ENCODE measurements at places on chromosomes 2 and 18.
A peak's percentile ranks its signal among the peaks of the same experiment; 100 is the strongest.

GRCh38 chr2:74556159-74556558 is 1.6 kb downstream of the DOK1 start:
- no peak for DNase-seq

DNA sequence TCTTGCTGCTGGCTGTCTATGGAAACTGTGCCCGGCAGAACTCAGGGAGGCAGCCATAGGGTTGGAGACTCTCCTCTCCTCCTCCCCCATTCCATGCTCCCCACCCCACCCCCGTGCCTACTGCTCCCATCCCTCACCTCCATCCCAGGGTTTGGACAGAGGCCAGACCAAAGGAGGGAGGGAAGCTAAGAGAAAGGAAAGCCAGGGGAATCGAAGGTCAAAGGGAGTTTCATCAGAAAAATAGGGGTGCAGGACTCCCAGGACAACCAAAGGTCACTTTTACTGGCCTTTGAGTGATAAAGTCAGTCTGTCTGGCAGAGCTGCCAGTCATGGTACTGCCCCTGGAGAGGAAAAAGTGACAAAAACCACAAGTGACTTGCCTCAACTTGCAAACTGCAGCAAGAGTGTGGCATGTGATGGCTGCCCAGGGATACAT is 187.3 kb upstream of the CTAGE1 start:
- no peak for DNase-seq

GRCh38 chr18:62420513-62421209 is 95.6 kb downstream of the TNFRSF11A start:
- no peak for DNase-seq

DNA sequence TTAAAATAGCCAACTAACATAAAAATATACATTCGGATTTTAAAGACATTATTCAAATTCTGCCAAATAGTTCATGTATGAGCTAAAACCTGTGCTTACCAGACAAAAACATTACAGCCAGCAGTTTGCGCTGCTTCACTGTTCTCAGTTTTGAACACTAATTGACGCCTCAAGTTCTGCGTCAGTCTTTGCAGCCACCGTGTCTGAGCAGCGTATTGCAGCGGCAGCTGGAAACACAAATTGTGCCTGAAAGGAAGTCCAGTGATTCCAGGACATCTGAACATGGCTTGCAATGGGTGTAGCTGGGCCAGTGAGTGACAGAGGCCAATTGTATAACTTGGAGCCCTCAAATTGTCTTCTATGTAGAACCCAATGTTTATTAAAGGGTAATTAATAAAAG is 267.6 kb downstream of the TFCP2L1 start:
- no peak for DNase-seq

- no peak for DNase-seq
These were observed 171.8 kb downstream of the PTGR3 start for GRCh38 chr18:75036917-75037688.

- DNase-seq, result no peak
These were observed 177.5 kb downstream of the INO80D start for GRCh38 chr2:205908212-205909183.

DNA sequence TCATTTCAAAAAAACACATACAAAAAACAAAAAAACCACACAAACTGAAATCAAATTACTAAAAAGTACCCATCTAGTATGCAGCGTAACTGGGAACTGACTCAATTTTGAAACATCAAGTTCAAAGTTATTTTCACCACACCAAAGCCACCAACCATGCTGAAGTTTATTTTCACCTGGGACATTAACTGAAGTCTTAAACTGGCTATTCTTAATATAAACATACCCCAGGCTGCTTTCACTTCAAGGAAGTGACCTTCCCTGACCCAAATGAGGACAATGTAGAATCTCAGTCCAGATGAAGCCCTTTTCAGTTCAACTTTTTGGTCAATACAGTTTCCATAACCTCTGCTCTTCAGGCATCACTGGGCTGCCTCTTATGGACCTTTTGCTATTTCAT is 84.6 kb downstream of the PIGN start:
- DNase-seq, result no peak

DNA sequence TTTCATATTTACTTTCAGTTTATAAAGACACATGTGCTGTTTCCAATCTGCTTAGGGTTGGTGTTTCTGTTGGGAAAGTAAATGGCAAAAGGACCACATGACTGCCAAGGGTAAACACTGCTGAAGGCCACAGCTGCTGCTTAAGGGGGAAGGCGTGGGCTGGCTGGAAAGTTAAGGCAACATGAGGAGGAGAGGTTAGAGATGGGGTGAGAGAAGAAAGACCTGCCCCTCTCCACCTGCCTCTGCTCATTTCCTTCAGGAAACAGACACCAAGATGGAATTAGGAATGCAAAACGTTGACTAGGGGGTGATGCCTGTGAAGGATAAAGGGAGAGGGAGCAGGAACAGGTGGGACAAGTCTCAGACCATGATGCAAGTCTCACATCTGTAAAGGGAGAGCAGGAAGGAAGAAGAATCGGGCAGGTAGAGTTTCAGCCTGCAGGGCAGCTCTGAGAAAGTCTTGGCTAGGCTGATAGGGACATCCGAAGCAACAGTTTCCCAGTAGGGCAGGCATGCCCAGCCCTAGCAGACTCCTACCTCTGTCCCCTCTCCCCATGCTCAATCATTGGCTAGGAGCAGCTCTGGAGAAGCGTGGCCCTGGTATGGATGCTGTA is 86.0 kb downstream of the CDC42EP3 start:
- no peak for DNase-seq

DNA sequence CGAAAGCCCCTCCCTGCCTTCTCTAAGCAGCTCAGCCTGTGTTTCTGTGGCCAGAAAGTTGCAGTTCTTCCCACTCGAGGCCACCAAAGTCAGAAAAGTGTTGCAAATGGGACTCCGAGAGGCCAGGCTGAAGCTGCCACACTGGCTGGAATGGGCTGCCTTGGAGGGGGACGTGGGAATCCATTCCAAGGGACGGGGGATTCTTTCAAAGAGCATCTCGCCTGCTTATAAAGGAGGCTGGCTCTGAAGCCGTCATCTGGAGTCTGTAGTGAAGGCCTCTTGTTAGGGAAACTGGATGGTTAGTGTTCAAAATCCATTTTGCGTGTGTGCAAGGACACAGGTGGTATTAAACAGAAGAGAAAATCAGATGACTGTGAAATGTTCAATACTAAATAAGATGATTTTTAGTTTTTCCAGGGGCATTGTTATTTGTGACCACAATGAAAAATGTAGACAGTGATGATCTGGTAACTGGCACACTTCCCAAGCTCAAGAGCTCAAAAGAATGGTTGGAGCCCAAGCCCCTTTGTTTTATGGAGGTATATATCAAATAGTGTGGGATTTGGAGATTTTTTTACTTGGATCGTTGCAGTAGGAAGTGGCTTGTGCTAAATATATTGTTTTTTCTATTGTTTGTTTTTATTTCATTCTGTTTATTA is 782 bp downstream of the FAM228B start:
- no peak for DNase-seq

- no peak for DNase-seq
These were observed 1602.7 kb upstream of the SLC39A10 start for GRCh38 chr2:194054313-194054712.

DNA sequence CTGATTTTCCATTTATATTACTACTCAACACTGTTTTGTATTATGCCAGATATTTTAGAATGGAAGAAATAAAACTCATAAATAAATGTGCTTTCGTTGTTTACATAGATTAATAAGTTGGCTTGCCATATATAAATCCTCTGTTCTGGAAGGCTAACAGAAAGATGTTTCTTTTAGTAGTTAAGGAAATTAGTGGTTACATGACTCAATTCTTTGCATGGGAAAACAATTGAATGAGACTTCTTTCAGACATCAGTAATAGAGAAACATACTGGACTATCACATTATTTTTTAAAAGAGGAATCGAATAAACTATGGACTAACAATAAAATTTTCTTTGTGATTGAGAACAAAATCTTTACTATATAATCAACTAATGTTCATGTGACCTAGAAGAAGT is 336.5 kb downstream of the KCNS3 start:
- no peak for DNase-seq

GRCh38 chr2:97966545-97967215 is 29.1 kb downstream of the TMEM131 start:
- no peak for DNase-seq

- no peak for DNase-seq
These were observed 36.2 kb upstream of the TAF1B start for GRCh38 chr2:9807056-9807455.

DNA sequence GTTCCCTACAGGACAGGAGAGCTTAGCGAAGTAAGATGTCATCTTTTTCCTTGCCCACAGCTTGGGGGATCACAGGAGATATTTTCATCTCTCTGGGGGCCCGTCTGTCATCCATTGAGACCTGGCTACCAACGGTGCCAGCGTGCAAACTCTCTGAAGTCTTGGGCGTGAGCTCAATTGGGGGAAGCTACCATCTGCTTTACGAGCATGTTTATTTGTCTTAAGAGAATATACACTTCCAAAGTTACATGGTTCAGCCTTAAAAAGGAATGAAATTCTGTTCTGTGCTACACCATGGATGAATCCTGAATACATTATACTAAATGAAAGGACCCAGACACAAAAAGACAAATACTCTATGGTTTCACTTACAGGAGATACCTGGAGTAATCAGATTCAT is 13.6 kb downstream of the SAG start:
- no peak for DNase-seq

- DNase-seq, result no peak
These were observed 97.0 kb upstream of the EPAS1 start for GRCh38 chr2:46200100-46200690.

GRCh38 chr2:129239141-129239540 is 740.3 kb upstream of the RAB6C start:
- no peak for DNase-seq

GRCh38 chr2:62604336-62604735 is 98.3 kb upstream of the TMEM17 start:
- DNase-seq, result no peak

DNA sequence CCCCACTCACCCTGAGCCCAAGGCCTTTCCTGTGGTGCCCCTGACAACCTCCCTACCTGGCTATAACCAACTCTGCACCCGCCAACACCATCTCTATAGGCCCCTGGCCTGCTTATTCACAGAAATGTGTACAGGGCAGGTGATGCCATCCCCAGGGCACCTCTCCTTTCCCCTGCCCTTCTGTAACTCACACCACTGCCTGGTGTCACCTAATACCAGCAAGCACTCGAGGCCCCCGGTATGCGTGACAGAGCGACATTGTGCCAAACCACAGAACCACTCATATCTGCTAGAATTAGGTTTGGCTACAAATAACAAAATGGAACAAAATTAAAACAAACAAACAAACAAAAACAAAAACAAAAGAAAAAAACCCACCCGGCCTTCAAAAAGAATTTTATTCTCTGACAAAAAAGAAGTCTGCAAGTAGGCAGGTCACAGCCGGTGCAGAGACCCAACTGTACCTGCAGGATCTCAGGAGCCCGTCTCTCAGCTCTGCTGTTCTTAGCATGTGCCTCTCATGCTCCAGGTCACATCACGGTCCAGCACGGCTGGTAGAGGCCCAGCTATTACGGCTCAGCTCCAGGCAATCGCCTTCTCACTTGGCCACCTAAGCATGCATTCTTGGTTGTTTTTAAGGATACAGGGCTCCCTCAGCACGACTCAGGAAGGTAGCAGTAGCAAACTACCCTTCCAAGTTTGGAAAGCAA is 51.4 kb downstream of the FAM178B start:
- no peak for DNase-seq

DNA sequence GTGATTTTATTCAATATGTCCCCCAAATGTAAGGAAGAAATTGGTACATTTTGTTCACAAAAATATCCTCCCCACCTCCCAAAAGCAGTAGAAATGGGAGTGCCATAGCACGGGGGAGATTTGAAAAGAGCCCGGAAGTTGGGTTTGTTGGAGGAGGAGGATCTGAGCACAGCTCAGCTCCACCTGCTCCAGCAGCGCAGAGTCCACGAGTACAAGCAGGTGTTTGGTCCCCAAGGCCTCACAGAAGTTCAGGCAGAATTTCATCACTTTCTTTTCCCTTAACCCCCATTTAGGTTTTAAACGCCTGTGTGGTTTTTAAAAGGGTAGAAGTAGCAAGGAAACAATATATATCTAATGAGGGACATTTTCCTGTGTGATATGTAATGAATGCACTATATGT is 56.0 kb downstream of the TRAPPC12 start:
- DNase-seq, result no peak

- peak; percentile 52 for DNase-seq
These were observed 185.3 kb upstream of the ATP5MC3 start for GRCh38 chr2:175366815-175367214.

GRCh38 chr18:77131652-77132368 is 773 bp downstream of the MBP start:
- DNase-seq, result no peak
